Esophagus squamous epithelium (tissue), 5 donors: ENCODE measurements at places on chromosomes 1 and 21. TPM values are rescaled to one million over a fixed set of nuclear protein-coding genes. Genes with fewer than 3 reads are reported as not detected.

DNA sequence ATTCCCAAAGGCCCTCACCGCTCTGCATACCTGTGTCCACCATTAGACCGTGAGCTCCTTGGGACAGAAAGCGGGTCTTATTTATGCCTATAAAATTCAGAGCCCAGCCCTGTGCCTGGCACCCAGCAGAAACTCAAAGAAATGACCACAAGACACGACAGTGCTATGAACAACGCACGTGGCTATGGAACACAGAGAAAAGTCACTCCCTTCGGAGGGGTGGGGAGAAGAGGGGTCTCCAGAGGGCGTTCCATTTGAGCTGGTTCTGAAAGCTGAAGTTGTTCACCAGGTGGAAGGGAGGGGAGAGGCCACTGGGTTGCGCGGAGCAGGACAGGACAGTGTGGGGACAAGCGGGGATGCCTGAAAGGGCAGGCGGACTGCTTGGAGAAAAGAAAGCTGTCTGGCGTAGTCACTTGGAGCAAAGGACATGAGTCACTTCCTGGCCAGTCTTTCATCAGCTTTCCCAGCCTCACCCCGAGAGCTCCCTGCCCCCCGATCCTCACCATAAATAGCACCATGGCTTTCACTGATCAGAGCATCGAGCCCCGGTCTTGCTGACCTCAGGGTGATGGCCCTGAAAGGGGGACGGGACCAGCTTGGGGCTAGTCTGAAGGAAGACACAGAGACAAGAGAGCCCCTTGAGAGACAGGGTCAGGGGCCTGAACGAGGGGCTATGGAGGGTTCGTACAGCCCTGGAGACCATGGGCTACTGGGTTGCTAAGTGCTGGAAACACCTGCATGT lies 28.5 kb downstream of the ECE1 start:
- no peaks in the 10 kb centered on the region for H3K27me3 ChIP-seq
- H3K4me1 ChIP-seq, result peaks cover 49% of the 10 kb centered on the region
- H3K4me3 ChIP-seq, result peak overlapping the region; percentile 43
- peak overlapping the region; percentile 89 for H3K27ac ChIP-seq

The LCE2C gene
- total RNA-seq, result not detected

DNA sequence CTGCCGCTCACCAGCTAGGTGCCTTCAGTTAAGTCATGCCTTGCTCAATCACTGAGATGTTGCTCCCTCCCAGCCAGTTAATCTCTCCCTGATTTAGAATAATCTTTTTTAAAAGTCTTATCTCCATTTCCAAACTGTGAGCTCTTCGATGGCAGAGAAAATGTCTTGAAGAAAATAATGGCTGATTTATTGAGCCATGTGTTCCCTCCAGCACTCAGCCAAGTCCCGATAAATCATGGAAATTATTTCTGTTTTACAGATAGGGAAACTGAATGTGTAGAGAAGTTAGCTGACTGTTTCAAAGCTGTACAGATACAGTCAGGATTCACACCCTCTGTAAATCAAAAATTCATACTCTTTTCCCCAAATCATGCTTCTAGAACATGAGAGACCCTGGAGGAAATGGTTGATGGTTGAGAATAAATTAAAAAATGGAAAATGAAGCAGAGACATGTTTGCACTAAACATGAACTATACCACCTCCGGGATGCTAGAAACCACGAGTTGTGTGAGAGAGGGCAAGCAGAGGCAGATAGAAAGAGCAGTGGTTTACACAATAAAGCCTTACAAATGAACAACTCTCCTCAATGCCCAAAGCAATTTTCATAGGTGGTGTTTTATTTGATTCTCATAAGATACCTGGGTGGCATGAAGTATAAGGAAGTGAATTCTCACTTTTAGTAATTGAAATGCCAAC lies 376.4 kb downstream of the PLPP3 start:
- H3K4me1 ChIP-seq, result peaks cover 6% of the 10 kb centered on the region
- H3K27me3 ChIP-seq, result no peaks in the 10 kb centered on the region
- no peak overlapping the region for H3K4me3 ChIP-seq

DNA sequence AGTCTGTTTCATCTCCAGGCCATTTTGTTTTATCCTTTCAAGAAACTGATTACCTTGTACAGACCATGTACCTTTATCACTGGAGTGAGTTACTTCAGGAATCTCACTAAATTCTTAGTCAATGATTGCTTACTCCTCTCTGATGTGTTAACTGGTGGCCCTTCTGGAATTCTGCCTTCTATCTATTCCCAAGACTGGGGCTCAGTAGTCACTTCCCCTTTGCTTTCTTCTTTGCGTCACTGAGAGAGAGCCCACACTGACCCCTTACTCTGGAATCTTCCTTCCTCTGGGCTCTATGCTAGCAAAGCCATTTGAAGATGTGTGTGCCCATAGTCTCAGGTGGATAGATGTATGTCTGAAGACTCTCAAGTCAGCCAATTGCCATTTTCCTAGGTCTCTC lies 34.6 kb downstream of the XCL2 start:
- H3K27me3 ChIP-seq, result no peaks in the 10 kb centered on the region
- H3K4me3 ChIP-seq, result no peak overlapping the region
- no peaks in the 10 kb centered on the region for H3K36me3 ChIP-seq

GRCh38 chr1:11693024-11693590 lies 1.6 kb downstream of the DRAXIN start:
- no peak overlapping the region for H3K4me3 ChIP-seq
- H3K27ac ChIP-seq, result no peak overlapping the region
- H3K27me3 ChIP-seq, result peaks cover 97% of the 10 kb centered on the region
- DNase-seq, result no peak
- H3K4me1 ChIP-seq, result peaks cover 22% of the 10 kb centered on the region
- H3K36me3 ChIP-seq, result no peaks in the 10 kb centered on the region

DNA sequence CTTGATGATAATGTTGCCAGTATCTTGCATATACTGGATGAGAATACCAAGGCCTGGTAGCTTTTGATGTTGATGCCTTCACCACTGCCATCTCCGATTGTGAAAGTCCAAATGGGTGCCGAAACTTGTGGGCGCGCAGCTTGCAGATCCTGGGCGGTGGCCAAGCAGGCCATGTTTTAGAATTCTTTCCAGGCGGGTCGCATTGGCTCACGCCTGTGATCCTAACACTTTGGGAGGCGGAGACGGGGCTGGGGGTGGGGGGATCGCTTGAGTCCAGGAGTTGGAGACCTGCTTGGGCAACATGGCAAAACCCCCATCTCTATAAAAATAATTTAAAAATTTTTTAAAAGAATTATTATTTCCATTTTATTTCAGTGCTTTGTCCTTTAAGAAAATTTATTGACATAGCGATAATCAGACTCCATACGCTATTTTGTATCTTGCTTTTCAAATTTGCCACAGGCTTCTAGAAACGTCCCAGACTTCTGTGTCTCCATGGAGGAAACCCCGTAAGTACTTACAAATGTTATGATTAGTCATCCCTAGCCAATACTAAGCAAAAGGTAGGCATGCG lies 592 bp upstream of the ZNF326 start:
- H3K36me3 ChIP-seq, result peaks cover 3% of the 10 kb centered on the region
- peaks cover 9% of the 10 kb centered on the region for H3K4me1 ChIP-seq
- DNase-seq, result no peak
- H3K4me3 ChIP-seq, result peak overlapping the region; percentile 87
- H3K27ac ChIP-seq, result peak overlapping the region; percentile 97
